Left cardiac atrium (tissue), 4 donors: ENCODE measurements at places on chromosomes 11 and 22. TPM values are rescaled to one million over a fixed set of nuclear protein-coding genes. Genes with fewer than 3 reads are reported as not detected.

GRCh38 chr22:27610863-27611786 lies 190.4 kb downstream of the MN1 start:
- no peak for DNase-seq

DNA sequence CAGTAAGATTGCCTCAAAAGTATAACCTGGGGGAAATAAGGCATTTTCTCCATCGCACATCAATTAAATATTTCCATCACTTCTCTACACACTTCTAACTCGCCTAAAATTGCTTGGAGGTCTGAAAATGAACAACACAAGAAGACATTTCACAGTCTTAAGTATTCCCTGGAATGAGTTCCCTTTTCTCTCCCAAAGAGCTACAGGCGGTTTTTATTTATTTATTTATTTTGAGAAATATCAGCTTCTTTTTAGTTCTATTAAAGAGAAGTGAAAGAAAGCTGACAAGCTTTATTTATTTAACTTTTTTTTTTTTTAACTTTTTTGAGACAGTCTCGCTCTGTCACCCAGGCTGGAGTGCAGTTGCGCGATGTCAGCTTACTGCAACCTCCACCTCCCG lies 11.5 kb upstream of the PARVB start:
- no peak for DNase-seq

- DNase-seq: no peak
Observed at GRCh38 chr11:110086892-110087309, 6.3 kb upstream of the ZC3H12C start.

DNA sequence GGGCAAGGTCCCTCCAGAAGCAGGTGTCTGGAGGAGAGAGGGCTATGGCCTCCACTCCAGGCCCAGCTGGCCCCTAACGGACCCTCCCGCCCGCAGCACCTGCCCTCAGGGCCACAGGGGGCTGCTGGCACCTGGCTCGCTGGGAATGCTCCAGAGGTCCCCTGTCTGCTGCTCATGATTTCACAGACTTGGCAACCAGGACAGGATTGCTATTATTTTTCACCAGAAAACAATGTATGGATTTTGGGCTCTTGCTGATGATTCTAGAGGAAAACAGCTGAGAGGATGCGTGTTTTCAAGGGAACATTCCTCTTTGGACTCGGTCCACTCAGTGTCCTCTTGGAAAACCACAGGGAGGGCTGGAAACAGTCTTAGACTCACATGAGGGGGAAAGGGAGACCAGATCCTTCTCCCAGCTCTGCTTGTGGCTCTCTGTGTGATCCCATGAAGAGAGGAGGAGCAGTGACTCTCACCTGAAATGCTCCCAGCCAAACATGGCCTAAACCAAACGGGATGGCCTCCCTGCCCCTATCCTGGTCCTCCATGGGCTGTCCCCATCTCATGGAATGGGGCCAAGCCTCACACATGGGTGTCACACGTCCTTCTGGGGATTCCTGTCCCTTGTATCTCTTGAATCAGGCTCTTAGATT lies 15.8 kb downstream of the MYEOV start:
- no peak for DNase-seq

DNA sequence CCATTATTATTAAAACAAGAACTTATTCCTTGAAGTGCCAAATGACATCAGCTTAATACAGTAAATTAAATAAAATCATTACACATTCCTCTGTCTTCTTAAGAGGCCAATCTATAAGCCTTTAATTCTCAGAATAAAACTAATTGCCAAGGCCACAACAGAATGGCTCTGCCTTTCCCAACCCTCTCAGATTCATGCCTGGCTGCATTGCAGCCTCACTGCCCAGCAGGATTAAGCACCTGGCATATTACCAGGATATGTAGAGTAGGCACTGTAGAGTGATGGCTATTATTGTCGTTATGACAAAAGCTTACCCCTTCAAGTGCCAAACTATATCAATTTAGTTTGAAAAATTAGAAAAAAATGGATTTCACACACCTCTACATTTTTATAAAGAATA lies 9.4 kb upstream of the CALCA start:
- no peak for DNase-seq

Gene BEST1
- total RNA-seq: 3.4 TPM

GRCh38 chr11:111359223-111360149 lies 19.6 kb downstream of the POU2AF1 start:
- DNase-seq: no peak

DNA sequence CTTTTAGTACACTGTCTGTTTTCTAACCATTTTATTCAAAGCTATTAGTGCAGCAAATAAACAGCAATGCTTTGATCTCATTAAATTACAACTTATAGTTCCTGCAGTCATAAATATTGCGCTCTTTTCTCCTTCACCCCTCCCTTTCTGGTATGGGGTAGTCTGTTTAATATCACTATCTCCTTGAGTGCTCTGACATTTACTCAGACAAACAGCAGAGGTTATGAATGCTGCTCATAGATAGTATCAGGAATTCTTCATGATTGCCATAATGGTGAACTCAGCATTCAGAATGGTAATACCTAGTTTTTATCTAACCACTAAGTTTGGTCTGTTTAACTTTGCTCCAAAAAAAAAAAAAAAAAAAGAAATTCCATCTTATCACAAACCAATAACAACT lies 87.4 kb downstream of the EIF3M start:
- DNase-seq: no peak

DNA sequence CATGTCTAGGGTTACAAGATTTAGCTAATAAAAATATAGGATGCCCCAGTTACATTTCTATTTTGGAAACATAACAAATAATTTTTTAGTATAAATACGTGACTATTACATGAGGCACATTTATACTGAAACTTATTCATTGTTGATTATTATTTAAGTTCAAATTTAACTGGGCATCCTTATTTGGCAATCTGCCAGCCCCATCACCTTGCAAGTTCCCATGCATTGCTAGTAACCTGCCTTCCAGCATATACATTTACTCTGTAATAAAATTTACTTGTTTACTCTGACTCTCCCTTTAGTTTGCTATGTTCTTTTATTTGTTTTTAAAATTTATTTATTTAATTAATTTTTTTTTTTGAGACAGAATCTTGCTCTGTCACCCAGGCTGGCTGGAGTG lies 654.9 kb upstream of the CCDC90B start:
- no peak for DNase-seq

DNA sequence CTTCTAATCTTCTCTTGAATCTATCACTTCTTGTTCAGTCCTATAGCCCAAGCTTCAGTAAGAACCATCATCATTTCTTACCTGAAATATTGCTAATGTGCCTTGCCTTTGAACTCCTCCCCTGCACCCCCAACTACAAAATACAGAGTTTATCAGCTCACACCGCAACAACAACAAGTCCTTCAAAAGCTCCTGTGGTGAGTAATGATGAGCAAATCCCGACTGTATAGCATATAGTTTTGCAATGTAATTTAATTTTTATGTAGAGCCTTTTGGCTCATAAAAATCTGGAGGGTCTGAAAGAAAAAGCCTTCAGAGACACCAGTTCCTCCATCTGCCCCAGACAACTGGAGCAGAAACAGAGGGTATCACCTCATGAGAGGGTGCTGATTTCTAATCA lies 124.7 kb downstream of the ARHGAP32 start:
- DNase-seq: no peak

Gene MPPED2
- total RNA-seq: 5.2 TPM

GRCh38 chr11:102408339-102408738 lies 44.2 kb downstream of the TMEM123 start:
- DNase-seq: no peak

Gene CD248
- total RNA-seq: 43.8 TPM

GRCh38 chr11:119065369-119065768 lies 2.2 kb upstream of the VPS11 start:
- DNase-seq: no peak

Gene GLB1L3
- total RNA-seq: not detected

Gene ARHGAP20
- total RNA-seq: 2.5 TPM
